A549 (cell line): ENCODE measurements at places on chromosomes 7 and 10. TPM values are rescaled to one million over a fixed set of nuclear protein-coding genes. Genes with fewer than 3 reads are reported as not detected.

The AEBP1 gene
- not detected in 3 replicates for polyA plus RNA-seq

The ASAH2B gene
- 3.9 to 4.9 TPM (median 4.4 TPM) in 3 replicates for polyA plus RNA-seq

The GATA3 gene
- polyA plus RNA-seq: 3.5 to 4.7 TPM (median 4.0 TPM) in 3 replicates

The COPS6 gene
- 205 to 295 TPM (median 219 TPM) in 3 replicates for polyA plus RNA-seq

The LDB3 gene
- 0.08 to 0.15 TPM (median 0.13 TPM) in 3 replicates for polyA plus RNA-seq

The XRCC2 gene
- 12.2 to 14.3 TPM (median 12.3 TPM) in 3 replicates for polyA plus RNA-seq

The RARRES2 gene
- 0.11 TPM in 1 of 3 replicates, not detected in the others for polyA plus RNA-seq

The C10orf62 gene
- 0.10 TPM in 1 of 3 replicates, not detected in the others for polyA plus RNA-seq

The USP6NL gene
- polyA plus RNA-seq: 10.4 to 11.7 TPM (median 10.6 TPM) in 3 replicates

The CHAT gene
- polyA plus RNA-seq: not detected in 3 replicates

The GDF10 gene
- 0.04 to 0.10 TPM (median 0.09 TPM) in 3 replicates for polyA plus RNA-seq

The CCDC201 gene
- not detected in 3 replicates for polyA plus RNA-seq

The CNTNAP2 gene
- polyA plus RNA-seq: 0.04 to 0.05 TPM (median 0.05 TPM) in 3 replicates

The CDCA7L gene
- 16.9 to 20.8 TPM (median 17.4 TPM) in 3 replicates for polyA plus RNA-seq

The PON1 gene
- 0.93 to 1.8 TPM (median 1.1 TPM) in 3 replicates for polyA plus RNA-seq

The PMS2 gene
- 14.5 to 14.7 TPM (median 14.7 TPM) in 3 replicates for polyA plus RNA-seq

The ADRA2A gene
- not detected in 3 replicates for polyA plus RNA-seq

The FAM185A gene
- 7.4 to 8.1 TPM (median 7.5 TPM) in 3 replicates for polyA plus RNA-seq

The HTR7 gene
- 0.05 to 0.11 TPM (median 0.05 TPM) in 3 replicates for polyA plus RNA-seq

The ZNF425 gene
- 1.6 to 2.2 TPM (median 1.6 TPM) in 3 replicates for polyA plus RNA-seq

The CYP3A7 gene
- 0.14 TPM in 1 of 3 replicates, not detected in the others for polyA plus RNA-seq

The ZNF12 gene
- polyA plus RNA-seq: 8.8 TPM in 3 replicates

The NRCAM gene
- 123 to 134 TPM (median 129 TPM) in 3 replicates for polyA plus RNA-seq

The H2BK1 gene
- polyA plus RNA-seq: not detected in 3 replicates

The SFTPD gene
- polyA plus RNA-seq: 0.17 to 0.40 TPM (median 0.25 TPM) in 3 replicates

The OR2A1 gene
- polyA plus RNA-seq: not detected in 3 replicates

The MYL10 gene
- not detected in 3 replicates for polyA plus RNA-seq

The MYO1G gene
- polyA plus RNA-seq: 0.04 to 0.12 TPM (median 0.06 TPM) in 3 replicates

The ICA1 gene
- 0.66 to 0.84 TPM (median 0.72 TPM) in 3 replicates for polyA plus RNA-seq

The KCNIP2 gene
- 1.1 to 1.7 TPM (median 1.3 TPM) in 3 replicates for polyA plus RNA-seq

The PRSS37 gene
- not detected in 3 replicates for polyA plus RNA-seq

The MBLAC1 gene
- 2.5 to 3.3 TPM (median 2.6 TPM) in 3 replicates for polyA plus RNA-seq

The SYT15B gene
- 1.9 to 2.1 TPM (median 2.0 TPM) in 3 replicates for polyA plus RNA-seq

The MOGAT3 gene
- polyA plus RNA-seq: 0.09 TPM in 1 of 3 replicates, not detected in the others

The TLX1 gene
- polyA plus RNA-seq: not detected in 3 replicates

The FEZF1 gene
- polyA plus RNA-seq: not detected in 3 replicates
